GM18507 (cell line): ENCODE measurements at places on chromosomes 1 and 21.

DNA sequence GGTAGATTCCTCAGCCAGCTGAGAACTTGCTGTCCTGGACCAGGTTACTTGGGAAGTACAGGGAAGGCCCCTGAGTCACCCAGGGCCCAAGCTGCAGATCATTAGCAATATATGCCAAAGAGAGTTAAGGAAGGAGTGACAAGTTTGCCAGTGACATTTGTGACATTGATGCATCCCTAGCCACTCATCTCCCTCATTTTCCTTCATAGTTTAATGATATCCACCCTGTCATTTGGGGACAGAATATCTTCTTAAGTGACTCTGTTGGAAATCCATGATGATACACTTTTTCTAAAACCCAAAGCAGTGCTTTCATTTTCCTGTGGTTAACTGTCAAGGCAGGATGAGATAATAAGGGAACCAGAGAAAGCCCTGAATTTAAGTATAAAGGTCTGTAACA lies 3.2 kb downstream of the TNN start:
- no peak for DNase-seq

DNA sequence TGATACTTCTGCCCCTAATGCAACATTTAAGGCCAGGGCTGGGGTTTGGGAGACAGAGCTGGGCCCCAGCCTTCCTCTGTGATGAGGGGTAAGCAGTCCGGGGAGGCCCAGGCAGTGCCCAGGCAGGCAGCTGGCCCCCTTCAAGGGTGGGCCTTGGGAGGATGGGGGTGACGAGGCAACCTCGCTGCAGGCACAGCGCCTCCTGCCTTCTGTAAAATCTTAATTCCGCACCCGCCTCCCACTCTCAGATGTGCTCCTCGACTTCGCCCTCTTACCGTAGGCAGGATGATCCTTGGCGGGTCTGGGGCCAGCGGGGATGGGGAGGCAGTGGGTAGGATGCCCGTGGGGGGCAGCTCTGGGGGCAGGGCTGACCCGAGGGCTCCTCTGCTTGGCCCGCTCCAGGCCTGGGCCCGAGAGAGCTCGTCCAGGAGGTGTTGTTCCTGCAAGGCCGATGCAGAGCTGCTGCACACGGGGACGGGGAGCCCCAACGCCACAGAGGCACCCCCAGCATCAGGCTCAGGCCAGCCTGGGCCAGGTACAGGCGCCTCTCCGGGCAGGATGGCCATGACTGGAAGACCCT lies 9.1 kb downstream of the C21orf58 start:
- DNase-seq = no peak

GRCh38 chr1:188706742-188707141 lies 1770.9 kb downstream of the BRINP3 start:
- no peak for DNase-seq

DNA sequence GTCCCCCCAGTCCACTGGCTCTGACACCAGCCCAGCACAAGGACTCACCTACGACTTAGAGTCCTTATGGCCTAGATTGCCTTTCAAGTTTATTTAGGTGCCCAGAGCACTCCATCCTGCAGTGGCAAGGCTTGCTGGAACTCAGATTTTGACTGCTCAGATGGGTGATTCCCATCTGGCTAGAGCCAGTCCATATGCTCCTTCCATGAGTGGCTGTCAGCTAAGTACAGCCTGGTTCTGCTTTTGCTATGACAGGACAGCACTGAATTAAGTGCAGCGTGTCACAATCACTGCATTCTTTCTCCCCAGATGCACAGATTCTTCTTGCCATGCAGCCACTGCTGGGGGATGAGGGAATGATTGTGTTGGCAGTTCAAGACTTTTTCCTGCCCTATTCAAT lies 43.8 kb downstream of the GPR52 start:
- no peak for DNase-seq

- no peak for DNase-seq
These were observed 101.2 kb upstream of the CYYR1 start for GRCh38 chr21:26674323-26674722.

DNA sequence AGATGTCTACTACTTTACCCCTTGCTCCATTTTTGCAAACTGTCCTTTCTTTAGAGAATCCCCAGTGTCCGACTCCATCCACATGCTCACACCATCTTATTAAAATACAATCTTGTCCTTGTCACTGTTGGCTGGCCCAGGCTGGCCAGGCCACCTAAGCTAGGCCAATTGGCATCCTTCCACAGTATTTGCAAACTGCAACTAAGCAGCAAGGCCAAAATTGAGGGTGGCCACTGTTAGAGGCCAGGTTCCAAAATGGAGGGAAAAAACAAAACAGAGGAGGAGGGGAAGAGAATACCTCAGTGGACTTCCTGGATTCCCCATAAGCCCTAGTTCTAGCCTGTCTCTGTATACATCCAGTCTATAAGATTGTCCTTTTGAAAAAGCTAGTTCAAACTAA lies 4.3 kb downstream of the FAM89A start:
- no peak for DNase-seq

DNA sequence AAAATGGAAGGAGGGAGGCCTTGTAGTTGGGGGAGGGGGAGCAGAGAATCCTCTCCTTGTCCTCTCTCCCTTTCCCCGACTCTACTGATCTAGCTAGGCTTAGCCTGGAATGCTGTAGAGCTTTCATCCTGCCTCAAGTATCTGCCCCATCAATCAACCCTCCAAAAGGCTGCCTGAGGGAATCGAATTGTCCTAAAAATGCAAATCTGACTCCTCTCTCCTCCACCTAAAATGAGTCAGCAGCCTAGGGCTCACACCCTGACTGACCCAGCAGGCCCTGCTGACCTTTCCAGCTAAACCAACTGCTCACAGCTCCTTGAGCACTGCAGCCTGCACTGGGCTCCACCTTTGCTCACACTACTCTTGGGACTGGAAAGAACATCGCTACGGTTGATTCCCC lies 2.8 kb downstream of the HPDL start:
- no peak for DNase-seq

GRCh38 chr1:31435471-31436409 lies 22.7 kb downstream of the SERINC2 start:
- DNase-seq = no peak

- no peak for DNase-seq
These were observed 279.3 kb upstream of the VAMP3 start for GRCh38 chr1:7491818-7492173.

DNA sequence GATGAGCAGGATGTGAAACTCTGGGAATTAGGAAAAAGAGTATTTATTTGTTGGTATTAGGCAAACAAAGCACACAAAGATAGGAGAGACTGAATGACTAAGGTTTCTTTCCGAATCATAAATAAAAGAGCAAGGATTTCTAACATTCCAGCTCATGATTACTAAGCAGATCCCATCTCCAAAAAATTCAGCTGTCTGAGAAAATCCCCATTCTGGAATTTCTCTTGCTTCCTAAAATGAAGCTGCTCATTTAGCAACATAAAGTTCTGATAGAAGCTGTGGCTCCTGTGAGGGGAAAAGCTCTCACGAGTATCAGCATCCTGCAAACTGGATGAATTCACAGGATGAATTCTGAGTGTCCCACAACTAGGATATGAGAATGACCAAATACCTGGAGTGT lies 6.7 kb upstream of the SH2D5 start:
- DNase-seq = no peak

- no peak for DNase-seq
These were observed 112.0 kb upstream of the ADAMTS5 start for GRCh38 chr21:27078915-27079314.

DNA sequence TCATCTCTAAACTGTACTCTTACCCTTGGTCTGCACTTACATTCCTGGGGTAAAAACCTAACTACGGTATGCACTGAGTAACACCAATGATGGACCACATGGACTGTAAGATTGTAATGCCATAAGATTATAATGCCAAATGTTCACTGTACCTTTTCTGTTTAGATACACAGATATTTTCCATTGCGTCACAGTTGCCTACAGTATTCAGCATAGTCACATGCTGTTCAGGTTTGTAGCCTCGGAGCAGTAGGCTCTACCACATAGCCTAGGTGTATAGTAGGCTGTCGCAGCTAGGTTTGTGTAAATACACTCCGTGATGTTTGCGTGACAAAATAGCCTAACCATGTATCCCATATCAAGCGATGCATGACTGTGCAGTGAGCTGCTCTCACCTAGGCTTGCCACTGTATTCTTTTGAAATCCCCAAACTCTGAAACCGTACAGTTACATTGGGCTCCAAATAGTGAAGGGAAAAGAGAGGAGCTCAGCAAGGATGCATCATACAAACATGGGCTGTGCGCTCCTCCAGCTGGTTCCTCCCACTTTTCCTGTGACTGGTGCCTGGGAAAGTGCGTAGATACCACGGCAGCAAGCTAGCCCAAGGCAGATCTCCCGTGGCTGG lies 35.2 kb downstream of the CFAP57 start:
- DNase-seq = no peak

DNA sequence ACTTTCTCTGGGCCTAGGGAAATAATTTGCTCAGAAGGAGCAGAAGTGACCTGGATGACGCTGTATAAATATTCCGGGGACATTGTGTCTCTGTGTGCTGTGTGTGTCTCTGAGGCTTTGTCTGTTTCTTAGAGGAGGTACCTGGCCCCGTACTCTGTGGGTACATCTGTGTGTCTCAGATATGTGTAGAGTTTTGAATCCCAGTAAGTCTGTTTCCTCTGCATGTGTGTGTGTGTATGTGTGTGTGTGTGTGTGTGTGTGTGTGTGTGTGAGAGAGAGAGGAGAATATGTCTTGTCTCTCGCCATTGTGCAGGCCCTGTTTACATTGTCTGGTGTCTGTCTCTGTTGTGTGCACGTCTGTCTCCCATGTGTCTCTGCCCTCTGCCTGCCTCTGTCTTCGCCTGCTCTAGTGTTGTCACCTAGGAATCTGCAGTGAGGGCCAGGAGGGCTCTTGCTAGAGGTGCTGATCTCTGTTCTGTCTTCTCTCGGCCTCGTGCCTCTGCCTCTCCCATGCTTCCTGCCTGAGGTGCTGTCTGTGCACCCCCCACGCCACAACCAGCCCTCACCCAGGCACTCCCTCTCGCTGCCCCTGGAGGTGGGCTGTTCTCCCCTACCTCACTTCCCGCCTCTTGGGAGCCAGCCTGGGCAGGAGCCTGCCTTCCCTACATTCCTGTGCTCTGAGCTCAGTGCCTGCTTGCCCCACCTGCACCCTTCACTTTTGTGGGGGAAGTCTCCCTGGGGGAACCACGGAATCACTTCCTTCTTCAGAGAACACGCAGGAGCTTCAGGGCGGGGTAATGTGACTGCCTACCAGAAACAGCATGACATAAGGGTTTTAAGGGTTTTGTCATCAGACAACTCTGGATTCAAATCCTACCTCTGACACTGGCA lies 5.9 kb downstream of the MAP7D1 start:
- peak; percentile 42 for DNase-seq

- no peak for DNase-seq
These were observed 225.3 kb downstream of the SPATA17 start for GRCh38 chr1:217856342-217857034.

DNA sequence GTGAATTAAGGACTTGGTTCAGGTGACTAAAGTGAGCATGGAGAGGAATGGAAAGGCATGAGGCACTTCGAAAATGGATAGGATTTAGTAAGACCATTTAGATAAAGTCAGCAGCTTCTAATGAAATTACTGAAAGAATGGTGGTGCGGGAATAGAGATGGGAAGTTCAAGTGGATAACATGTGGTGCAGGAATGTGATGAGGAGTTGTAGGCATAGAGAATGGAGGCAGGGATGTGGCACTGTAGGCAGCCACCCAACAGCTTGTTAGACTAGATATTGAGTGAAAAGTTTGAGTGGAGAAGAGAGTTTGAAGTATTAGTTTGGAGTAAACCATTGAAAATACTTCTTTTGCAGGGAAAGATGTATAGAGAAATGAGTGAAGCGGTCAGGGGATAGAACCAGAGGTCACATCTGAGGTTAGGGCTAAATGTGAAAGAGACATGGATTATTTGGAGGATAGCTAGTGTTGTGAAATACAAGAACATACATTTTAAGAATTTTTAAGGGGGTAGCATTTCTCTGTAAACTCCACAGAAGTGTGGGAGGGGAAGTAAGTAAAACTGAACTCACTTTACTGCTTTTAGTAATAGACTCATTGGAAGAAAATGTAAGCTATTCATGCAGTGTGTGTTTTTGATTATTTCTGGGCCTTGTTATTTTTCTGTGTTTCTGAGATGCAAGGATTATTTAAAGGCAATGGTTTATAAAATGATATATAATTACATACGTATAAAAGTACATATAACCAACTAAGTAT lies 46.2 kb downstream of the DYRK1A start:
- DNase-seq = no peak

DNA sequence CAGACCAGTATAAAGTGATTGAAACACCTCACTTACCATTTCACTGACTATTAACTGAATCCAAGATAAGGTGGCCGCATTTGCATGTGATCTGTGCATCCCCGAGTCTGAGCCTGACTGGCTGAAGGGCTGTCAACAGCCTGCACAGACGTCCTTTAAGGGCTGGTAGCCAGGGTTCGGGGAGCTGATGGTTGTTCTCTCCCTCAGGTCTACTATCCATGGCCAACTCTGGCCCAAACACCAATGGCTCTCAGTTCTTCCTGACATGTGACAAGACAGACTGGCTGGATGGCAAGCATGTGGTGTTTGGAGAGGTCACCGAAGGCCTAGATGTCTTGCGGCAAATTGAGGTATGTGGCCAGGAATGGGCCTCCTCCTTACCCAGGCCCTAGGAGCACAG lies 14.0 kb downstream of the PPIE start:
- no peak for DNase-seq

DNA sequence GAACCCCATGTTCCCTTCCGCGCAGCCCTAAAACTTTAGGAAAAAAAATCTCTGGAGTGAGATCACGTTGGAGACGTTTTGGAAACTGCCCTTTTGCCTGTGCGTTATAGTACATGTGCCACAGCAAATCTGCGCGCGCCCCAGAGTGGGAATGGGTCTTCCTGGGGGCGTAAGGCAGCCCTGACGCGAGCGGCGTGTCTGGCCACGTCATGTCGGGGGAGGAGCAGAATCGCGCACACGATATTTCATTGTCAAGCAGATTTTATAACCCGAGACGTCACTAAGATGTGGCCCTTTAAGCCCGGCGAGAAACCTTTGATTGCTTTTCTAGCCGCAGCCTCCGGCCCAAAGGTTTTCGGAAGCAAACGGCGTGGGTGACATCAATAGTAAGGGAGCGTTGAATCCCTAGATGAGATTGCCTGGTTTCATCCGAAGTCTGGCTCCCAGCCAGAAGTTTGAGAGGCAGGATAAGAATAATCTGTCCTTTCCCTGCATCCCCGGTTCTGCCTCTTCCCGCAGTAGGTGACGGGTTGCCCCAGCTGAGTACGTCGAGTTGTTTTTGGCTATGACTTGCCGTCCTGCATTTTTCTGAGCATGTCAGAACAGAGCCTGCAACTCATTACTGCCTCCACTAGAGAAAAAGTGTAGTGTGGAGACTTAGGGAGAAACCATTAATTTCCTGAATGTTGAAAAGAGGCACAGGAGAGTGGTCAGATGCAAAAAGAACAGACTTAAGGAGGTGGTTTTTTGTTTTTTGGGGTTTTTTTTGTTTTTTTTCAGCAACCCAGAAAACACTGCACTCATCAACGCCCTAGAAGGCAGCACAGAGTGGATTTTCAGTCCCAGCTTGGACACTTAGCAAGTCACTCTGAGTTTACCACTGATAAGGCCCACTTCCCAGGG lies 817 bp upstream of the PMVK start:
- peak; percentile 65 for DNase-seq

- no peak for DNase-seq
These were observed 7.5 kb upstream of the C2CD2 start for GRCh38 chr21:41961282-41961701.

- DNase-seq = no peak
These were observed 30.7 kb downstream of the ALPL start for GRCh38 chr1:21539933-21540332.

- DNase-seq = no peak
These were observed 116.4 kb downstream of the USH2A start for GRCh38 chr1:216306830-216307229.
